ENCODE measurements at places on chromosomes 7 and 10. TPM values are rescaled to one million over a fixed set of nuclear protein-coding genes. Genes with fewer than 3 reads are reported as not detected.

TAX1BP1 gene
- total RNA-seq, result 72.5 TPM

LIPF gene
- total RNA-seq, result not detected

RPEL1 gene
- 0.10 TPM for total RNA-seq

GIMAP8 gene
- 11.9 TPM for total RNA-seq

CCL24 gene
- total RNA-seq, result not detected

TFR2 gene
- 11.1 TPM for total RNA-seq

TMEM176A gene
- total RNA-seq, result not detected

COL17A1 gene
- not detected for total RNA-seq

GDI2 gene
- total RNA-seq, result 335 TPM

EBLN1 gene
- total RNA-seq, result not detected

HOXA4 gene
- not detected for total RNA-seq

- H3K27me3 ChIP-seq, result peaks cover 63% of the 10 kb centered on the region
- no peak overlapping the region for H3K27ac ChIP-seq
- H3K36me3 ChIP-seq, result no peaks in the 10 kb centered on the region
- peaks cover 6% of the 10 kb centered on the region for H3K4me1 ChIP-seq
- DNase-seq, result peak; percentile 45
These were observed 65.3 kb upstream of the SLF2 start for GRCh38 chr10:100847440-100847839.

GRCh38 chr7:135666846-135667245 lies 4.5 kb downstream of the STMP1 start:
- H3K36me3 ChIP-seq, result peaks cover 29% of the 10 kb centered on the region
- no peak overlapping the region for H3K4me3 ChIP-seq
- peaks cover 3% of the 10 kb centered on the region for H3K27me3 ChIP-seq

- no peak for DNase-seq
- H3K36me3 ChIP-seq, result no peaks in the 10 kb centered on the region
- no peak overlapping the region for H3K4me3 ChIP-seq
- no peak overlapping the region for H3K27ac ChIP-seq
These were observed 358.7 kb downstream of the PHF14 start for GRCh38 chr7:11332186-11332864.

DNA sequence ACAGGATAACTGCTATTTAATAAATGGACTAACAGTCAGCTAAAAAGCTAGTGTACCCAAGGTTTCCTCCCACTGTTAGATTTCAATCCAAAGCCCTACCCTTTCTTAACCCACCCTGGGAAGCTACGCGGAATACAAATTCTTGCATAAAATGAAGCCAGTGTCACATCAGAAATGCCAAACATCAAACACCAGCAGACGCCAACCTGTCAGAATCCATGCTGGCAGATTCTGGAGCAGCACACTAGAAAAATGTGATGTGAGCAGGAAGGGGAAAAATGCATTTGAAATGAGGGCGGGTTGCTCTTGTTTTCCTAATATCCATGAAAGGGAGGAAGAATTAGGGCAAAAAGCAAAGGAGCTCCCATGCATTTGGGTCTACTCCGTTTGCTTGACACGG lies 16.1 kb upstream of the JCAD start:
- no peaks in the 10 kb centered on the region for H3K36me3 ChIP-seq
- H3K27me3 ChIP-seq, result peaks cover 60% of the 10 kb centered on the region
- no peak overlapping the region for H3K27ac ChIP-seq
- H3K4me1 ChIP-seq, result no peaks in the 10 kb centered on the region
- no peak for DNase-seq

DNA sequence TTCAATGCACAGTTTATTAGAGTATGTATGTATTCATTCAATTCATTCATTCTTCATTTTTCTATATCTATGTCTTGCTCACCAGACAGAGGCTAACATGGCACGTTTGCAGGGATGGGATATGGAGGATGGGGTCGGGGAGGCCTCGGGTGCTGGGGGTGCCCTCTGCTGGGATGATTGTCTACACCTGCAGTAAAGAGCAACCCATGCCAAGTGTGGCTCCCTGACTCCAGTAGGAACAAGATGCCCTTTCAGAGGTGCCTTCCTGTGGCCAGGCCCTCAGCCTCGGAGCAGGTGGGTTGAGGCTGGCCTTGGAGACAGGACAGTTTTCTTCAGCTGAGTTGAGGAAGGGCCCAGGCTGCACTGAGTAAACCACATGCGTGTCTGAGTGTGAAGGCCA lies 157.2 kb downstream of the SH2D4B start:
- H3K27ac ChIP-seq, result no peak overlapping the region
- DNase-seq, result no peak
- H3K27me3 ChIP-seq, result peaks cover 11% of the 10 kb centered on the region
- H3K36me3 ChIP-seq, result no peaks in the 10 kb centered on the region

DNA sequence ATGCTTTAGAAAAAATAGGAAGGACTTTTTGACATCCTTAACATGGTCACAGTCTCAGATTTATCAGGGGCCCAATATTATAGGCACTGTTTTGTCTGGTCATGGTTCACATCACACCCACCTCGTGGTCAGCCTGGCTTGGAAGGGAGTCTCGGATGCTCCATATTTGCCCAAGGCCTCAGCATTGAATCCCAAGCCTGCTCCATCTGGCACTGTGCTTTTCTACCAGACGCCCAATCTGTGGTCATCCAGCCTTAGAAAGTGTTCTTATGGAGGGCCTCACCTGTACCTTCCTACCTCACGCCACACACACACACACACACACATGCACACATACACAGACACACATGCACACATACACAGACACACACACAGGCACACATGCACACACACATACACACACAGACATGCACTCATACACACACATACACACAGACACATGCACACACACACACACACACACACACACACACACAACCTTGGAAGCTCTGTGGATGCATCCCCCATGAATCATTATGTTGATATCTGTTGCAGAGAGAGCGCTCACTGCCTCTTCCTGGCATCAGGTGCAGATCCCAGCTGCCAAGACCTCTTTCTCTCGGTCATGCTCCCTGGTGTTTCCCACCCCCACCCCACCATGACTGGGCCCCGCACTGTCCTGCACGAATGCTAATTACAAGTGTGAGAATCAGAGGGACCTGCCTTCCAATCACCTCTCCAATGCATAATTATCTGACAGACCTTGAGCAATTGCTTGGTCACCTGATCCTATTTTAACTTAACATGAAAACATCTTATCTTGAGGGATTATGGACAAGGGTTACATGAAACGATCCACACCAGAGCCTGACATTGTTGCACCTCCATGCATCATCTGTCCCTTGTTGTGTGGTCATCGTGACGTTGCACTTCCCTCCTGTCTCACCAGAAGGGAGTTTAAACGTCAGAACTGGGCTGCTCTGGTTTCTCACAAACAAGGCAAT lies 122.7 kb upstream of the TMEM72 start:
- no peak overlapping the region for H3K27ac ChIP-seq
- no peaks in the 10 kb centered on the region for H3K27me3 ChIP-seq
- no peaks in the 10 kb centered on the region for H3K4me1 ChIP-seq
- no peak overlapping the region for H3K4me3 ChIP-seq
- no peaks in the 10 kb centered on the region for H3K36me3 ChIP-seq

DNA sequence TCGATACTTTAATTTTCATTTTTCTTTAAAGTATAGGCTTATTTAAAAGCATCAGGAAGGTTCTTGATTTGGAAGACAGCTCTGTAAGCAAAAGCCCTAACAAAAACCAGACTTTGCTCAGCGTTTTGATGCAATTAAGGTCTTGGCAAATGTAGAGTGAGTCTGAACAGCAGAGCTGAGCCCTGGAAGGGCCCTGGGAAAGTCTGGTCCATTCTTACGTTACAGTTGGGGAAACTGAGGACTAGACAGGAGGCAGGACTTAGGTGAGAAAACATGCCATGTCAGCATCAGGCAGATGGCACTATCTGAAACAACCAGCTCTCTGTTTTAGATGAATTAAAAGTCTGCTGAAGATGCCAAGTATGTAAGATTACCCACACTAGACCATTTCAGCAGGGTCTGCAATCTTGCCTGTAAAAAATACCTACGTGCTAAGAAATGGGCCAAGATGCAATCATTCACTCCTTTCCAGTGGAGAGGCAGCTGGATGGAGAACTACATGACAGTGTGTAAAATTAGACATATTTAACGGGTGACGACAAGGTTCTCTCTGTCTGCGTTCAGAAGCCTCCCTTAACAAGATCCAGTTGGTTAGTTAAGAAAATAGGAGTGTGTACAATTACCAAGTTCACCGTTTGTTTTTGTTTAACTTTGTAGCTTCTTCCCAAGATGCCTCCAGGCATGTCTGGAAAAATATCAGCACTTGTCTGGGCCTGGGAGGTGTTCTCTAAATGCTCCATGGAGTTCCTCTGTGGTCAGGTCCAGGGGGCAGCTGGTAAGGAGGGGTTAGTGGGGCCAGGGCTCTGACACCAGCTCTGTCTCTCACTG lies 502.3 kb upstream of the ZMIZ1 start:
- peaks cover 3% of the 10 kb centered on the region for H3K27me3 ChIP-seq
- no peak overlapping the region for H3K27ac ChIP-seq
- no peaks in the 10 kb centered on the region for H3K4me1 ChIP-seq
- H3K4me3 ChIP-seq, result no peak overlapping the region

DNA sequence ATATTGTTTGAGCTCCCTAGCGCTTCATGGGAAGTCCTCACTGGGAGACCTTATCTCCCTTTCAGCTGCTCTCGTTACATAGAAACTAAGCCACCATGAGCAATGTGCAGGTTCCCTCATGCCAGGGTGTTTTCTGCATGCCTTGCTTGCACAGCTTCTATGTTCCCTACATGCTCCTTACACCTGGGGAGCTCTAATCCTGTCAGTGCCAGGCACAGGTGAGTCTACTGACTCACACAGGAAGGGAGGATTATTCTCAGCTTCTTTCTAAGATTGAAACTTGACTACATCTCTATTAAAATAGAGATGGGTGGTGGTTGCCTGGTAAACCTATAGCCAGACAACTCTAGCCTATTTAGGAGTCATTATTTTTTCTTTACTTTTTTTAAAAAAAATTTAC lies 375.7 kb upstream of the CDC14C start:
- no peaks in the 10 kb centered on the region for H3K36me3 ChIP-seq
- H3K4me1 ChIP-seq, result no peaks in the 10 kb centered on the region
- H3K4me3 ChIP-seq, result no peak overlapping the region
- DNase-seq, result no peak
- no peaks in the 10 kb centered on the region for H3K27me3 ChIP-seq
- H3K27ac ChIP-seq, result no peak overlapping the region

- H3K4me1 ChIP-seq, result peaks cover 23% of the 10 kb centered on the region
- H3K36me3 ChIP-seq, result peaks cover 4% of the 10 kb centered on the region
- H3K27ac ChIP-seq, result no peak overlapping the region
- no peaks in the 10 kb centered on the region for H3K27me3 ChIP-seq
These were observed 52.9 kb downstream of the CYP26A1 start for GRCh38 chr10:93126483-93127052.

DNA sequence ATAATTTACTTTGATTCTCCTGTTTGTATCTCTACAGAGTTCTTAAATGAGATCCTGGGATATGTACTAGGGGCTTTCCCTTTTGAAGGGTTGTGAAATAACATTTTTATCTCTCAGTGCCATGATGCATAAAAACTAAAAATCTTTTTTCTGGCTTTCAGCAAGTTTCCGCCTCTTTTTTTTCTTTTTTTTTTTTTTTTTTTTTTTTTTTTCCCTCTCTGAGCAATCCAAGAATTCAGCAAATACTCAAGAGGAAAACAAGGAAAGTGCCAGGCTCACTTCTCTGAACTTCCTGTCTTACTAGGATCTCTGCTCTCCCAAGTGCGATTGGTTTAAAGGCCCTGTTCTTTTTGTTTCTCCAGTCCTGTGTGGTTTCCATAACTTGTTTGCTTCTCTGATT lies 79.9 kb downstream of the HYCC1 start:
- no peak overlapping the region for H3K4me3 ChIP-seq
- H3K4me1 ChIP-seq, result no peaks in the 10 kb centered on the region
- H3K36me3 ChIP-seq, result no peaks in the 10 kb centered on the region
- H3K27ac ChIP-seq, result no peak overlapping the region
- DNase-seq, result no peak

DNA sequence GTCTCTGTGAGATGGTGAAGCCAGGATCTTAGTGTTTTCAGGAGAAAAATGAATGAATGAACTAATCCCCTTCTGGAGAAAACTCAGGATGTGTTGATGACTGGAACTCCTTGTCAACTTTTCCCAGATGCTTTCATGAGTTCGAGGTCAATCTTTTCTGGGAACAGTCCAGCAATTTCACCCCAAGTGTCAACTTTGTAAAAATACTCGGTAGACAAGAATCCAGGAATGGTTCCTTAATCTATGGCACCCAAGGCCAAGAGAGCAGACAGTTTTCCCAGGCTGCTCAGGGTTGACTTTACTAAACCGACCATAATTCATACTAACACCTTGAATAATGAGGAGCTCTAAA lies 31.1 kb upstream of the LYZL1 start:
- H3K4me1 ChIP-seq, result no peaks in the 10 kb centered on the region
- DNase-seq, result no peak
- no peak overlapping the region for H3K4me3 ChIP-seq
- H3K36me3 ChIP-seq, result no peaks in the 10 kb centered on the region
- no peak overlapping the region for H3K27ac ChIP-seq

- H3K4me1 ChIP-seq, result no peaks in the 10 kb centered on the region
- H3K4me3 ChIP-seq, result no peak overlapping the region
- DNase-seq, result no peak
- H3K27ac ChIP-seq, result no peak overlapping the region
These were observed 14.1 kb downstream of the MAP3K8 start for GRCh38 chr10:30448092-30448491.

- no peaks in the 10 kb centered on the region for H3K27me3 ChIP-seq
- DNase-seq, result no peak
- H3K36me3 ChIP-seq, result no peaks in the 10 kb centered on the region
- H3K4me3 ChIP-seq, result no peak overlapping the region
- no peak overlapping the region for H3K27ac ChIP-seq
These were observed 167.2 kb upstream of the HGF start for GRCh38 chr7:81937091-81937490.
